C1 segment of cervical spinal cord (tissue), 14 donors: ENCODE measurements at places on chromosomes 7 and 10.
A peak's percentile ranks its signal among the peaks of the same experiment; 100 is the strongest.

DNA sequence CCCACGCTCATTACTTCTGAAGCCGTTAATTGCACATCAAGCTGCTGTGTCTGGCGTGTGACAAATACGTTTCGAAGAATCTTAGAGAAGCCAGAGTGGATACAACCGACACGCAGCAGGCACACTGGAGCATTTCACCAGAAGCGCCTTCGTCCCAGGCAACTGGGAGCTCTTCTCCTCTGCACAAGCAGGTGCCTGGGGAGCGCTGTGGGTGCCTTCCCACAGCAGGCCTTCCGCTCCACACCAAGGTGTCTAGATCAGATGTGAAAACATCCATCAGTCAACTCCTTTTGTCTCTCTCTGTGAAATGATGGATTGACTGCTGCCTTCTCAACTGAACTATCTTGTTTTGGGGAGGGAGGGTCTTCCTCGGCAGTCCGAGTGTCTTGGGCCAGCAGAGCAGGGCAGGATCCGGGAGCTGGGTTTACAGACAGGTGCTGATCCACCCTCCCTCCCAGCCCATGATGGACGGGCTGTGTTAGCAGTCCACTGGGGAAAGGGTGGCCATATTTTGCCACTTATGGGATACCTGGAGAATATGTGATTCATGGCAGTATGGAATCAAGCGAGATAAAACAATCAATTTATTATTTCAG, 326.3 kb downstream of the TCERG1L start:
- no peak for DNase-seq

DNA sequence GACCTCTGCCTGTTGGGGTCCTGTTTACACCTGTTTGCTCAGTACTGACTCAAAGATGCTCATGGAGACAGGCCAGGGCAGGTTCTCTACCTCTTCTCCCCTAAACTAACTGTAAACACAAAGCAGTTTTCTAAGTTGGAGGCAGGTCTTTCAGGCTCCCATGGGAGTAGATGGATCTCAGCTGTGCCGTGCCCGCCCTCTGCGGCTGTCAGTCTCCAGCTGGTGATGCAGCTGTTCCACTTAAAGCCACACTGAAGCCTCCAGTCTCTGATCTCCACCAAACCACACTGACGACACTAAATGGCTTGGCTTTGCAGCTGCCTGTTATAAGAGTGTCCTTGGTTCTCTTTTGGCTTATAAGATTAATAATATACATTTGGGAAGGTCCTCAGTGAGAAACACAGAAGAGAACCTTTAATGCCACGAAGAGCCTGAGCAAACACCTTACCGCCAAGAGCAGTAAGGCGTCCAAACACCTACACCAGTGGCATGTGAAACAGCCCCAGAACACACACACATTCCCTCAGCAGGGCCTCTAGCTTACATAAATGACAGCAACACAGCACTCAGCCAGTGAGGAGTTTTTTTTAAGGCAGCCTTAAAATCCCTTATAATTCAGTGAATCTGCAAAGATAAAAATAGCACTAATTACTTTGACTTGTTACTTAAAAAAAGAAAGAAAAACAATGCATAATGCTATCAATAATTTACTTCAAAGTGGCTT, 60.4 kb upstream of the KCNIP2 start:
- DNase-seq, result peak; percentile 1

GRCh38 chr10:86162696-86163400, 203.7 kb downstream of the GRID1 start:
- no peak for DNase-seq

- DNase-seq, result no peak
Measured at GRCh38 chr10:113128450-113129070, 178.5 kb downstream of the TCF7L2 start.

GRCh38 chr10:3068201-3068967, 1.0 kb downstream of the PFKP start:
- peak; percentile 46 for DNase-seq

DNA sequence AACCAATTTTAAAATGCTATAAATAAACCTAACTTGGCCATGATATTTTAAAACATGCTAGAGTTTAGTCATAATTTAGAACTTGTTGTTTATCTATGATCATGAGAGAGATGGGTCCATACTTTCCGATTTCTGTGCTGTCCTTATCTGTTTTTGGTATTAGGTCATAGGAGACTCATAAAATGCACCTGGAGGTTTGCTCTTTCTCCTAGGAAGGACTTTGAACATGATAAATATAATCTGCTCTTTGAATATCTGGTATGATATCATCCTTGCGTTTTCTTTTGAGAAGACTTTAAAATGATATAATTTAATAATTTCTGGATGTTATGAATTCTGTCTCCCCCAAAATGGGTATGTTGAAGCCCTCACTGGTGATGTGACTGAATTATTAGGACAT, 9.0 kb upstream of the ANTXRL start:
- no peak for DNase-seq

GRCh38 chr7:55369427-55370400, 4.6 kb downstream of the LANCL2 start:
- no peak for DNase-seq
